ENCODE measurements at places on chromosomes 2 and 18.

DNA sequence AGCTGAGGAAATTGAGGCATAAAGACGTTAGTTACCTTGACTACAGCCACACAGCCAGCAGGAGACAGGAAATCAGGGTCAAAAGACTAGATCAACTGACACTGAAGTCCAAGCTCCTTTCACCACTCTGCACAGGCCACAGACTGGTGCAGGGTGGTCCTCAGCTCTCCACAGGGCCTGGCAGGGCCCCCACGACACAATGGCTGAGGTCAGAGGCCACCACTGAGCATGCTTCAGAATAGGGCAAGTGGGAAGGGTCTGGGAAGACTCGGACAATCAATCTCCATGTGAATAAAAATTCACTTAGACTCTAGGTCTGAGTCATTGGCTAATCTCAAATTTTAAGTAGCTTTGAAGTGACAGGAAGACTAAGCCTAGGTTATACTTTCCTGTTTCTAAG lies 201.7 kb downstream of the ALK start:
- no peaks in the 10 kb centered on the region for H3K27me3 ChIP-seq
- H3K27ac ChIP-seq = no peak overlapping the region
- H3K36me3 ChIP-seq = no peaks in the 10 kb centered on the region
- peaks cover 15% of the 10 kb centered on the region for H3K4me1 ChIP-seq

- no peak overlapping the region for H3K4me3 ChIP-seq
- H3K27ac ChIP-seq = no peak overlapping the region
- peak; percentile 3 for DNase-seq
- H3K27me3 ChIP-seq = no peaks in the 10 kb centered on the region
Observed at GRCh38 chr2:21972586-21972985, 848.8 kb downstream of the TDRD15 start.

- no peak overlapping the region for H3K27ac ChIP-seq
- H3K4me3 ChIP-seq = no peak overlapping the region
- H3K36me3 ChIP-seq = no peaks in the 10 kb centered on the region
- no peaks in the 10 kb centered on the region for H3K4me1 ChIP-seq
- no peak for DNase-seq
Observed at GRCh38 chr2:240227538-240228428, 87.3 kb upstream of the OTOS start.

DNA sequence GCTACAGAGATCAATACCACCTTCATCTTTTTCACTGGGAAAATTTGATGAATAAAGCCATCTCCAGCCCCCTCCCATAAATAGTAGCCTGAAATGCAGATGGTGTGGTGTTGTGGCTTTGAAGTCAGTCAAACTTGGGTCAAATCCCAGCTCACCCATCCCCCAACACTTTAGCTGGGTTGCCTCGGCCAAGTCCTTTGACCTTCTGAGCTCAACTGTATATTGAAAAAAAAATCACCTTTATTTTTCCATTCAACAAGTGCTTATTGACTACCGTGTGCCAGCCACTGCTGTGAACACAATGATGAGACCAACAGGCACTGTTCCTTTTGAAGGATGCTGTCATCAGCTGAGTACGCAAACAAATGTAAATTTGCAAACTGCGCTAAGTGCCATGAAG lies 35.1 kb upstream of the NTSR2 start:
- H3K4me1 ChIP-seq = no peaks in the 10 kb centered on the region
- H3K27ac ChIP-seq = no peak overlapping the region
- no peaks in the 10 kb centered on the region for H3K27me3 ChIP-seq

DNA sequence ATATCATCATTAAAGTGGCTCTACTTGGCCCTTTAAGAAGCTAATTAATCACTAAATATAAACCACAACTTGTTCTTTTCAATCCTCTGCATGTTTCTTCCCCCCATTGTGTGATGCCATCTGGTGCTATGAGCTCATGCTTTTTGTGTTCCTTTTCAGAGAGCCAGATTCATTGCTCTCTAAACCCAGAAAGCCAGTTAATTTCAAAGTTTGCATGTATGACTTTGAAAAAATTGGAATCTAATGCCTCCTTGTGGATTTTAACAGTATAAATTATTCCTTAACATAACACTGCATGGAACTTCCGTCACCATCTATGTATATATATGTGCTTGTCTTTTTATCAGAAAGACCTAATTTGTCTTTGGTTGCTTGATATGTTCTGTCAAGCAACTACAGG lies 31.1 kb downstream of the TMEM178A start:
- DNase-seq = no peak
- H3K27me3 ChIP-seq = no peaks in the 10 kb centered on the region
- H3K4me1 ChIP-seq = no peaks in the 10 kb centered on the region
- peaks cover 6% of the 10 kb centered on the region for H3K36me3 ChIP-seq
- H3K4me3 ChIP-seq = no peak overlapping the region
- no peak overlapping the region for H3K27ac ChIP-seq

- DNase-seq = no peak
- H3K27ac ChIP-seq = no peak overlapping the region
- H3K4me3 ChIP-seq = no peak overlapping the region
- no peaks in the 10 kb centered on the region for H3K4me1 ChIP-seq
Observed at GRCh38 chr2:38057651-38058410, 18.1 kb downstream of the CYP1B1 start.

- peaks cover 46% of the 10 kb centered on the region for H3K4me1 ChIP-seq
- H3K4me3 ChIP-seq = peak overlapping the region; percentile 92
- no peaks in the 10 kb centered on the region for H3K36me3 ChIP-seq
- no peak overlapping the region for H3K27ac ChIP-seq
Observed at GRCh38 chr18:5893956-5894610, 1.2 kb downstream of the TMEM200C start.

GRCh38 chr2:86150502-86150901 lies 44.5 kb downstream of the PTCD3 start:
- no peak overlapping the region for H3K27ac ChIP-seq
- H3K4me1 ChIP-seq = no peaks in the 10 kb centered on the region
- no peak overlapping the region for H3K4me3 ChIP-seq
- peaks cover 52% of the 10 kb centered on the region for H3K36me3 ChIP-seq
- no peaks in the 10 kb centered on the region for H3K27me3 ChIP-seq

- no peaks in the 10 kb centered on the region for H3K27me3 ChIP-seq
- no peak for DNase-seq
- peaks cover 10% of the 10 kb centered on the region for H3K4me1 ChIP-seq
- no peaks in the 10 kb centered on the region for H3K36me3 ChIP-seq
- no peak overlapping the region for H3K4me3 ChIP-seq
- no peak overlapping the region for H3K27ac ChIP-seq
Observed at GRCh38 chr2:207233731-207234130, 68.0 kb upstream of the KLF7 start.

DNA sequence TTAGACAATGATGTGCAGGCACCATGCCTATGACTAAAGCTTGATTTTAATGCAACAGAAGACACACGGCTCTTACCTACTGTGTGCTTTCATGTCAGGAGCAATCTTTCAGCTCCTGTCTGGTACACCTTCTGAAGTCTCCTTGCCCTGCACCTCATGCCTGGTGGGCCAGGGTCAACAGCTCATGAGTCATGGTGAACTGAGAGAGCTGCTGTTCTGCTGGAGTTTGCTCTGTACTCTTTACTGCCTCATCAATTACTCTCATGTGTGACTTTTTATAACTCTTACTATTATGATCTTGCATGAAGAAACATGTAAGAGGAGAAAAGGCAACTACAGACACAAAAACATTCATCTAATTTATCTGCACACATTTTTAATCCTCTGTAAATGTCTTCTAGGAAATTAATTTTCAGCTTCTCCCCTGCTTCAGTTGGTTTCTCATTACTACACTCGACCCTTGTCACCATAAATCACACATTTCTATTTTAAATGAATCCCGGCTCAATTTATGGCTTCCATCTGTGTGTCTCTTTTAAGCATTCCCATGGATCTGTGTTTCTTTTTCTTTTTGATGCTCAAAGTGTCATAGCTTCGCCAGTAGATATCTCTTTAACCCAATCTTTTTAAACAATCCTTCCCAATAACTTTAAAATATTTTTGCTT lies 9.7 kb downstream of the SERPINB7 start:
- H3K27ac ChIP-seq = no peak overlapping the region
- no peaks in the 10 kb centered on the region for H3K27me3 ChIP-seq
- DNase-seq = no peak
- no peak overlapping the region for H3K4me3 ChIP-seq

DNA sequence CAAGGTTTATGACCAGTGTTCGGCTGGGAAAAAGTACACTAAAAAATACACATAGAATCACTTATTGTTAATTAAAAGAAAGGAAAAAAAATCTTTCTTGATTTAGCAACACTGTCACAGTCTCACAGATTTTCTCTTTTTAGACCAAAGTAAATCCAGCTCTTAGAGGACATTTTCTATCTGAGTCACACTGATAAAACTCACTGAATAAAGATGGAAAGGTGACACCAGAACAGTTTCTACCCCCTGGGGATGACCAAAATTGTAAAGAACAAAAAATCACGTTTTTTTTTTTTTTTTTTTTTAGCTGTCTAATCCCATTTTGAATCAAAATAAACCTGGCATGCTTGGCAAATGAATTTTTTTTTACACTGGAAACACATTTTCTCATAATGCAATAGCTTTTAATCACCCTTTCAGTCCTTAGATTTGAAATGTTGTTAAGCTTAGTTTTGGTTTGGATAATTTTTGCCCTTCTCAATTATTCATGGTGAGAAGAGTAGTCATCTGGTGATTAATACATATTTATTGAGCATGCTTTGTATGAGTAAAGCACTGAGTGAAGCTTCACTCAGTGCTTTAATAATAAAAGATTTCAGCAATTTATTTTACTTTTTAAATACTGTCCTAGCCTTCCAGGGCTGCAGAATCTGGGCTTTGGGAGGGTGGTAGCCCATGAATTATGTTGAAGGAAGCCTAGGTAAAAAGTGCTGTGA lies 886.3 kb downstream of the SLC4A3 start:
- H3K27me3 ChIP-seq = no peaks in the 10 kb centered on the region
- DNase-seq = no peak
- H3K36me3 ChIP-seq = no peaks in the 10 kb centered on the region

DNA sequence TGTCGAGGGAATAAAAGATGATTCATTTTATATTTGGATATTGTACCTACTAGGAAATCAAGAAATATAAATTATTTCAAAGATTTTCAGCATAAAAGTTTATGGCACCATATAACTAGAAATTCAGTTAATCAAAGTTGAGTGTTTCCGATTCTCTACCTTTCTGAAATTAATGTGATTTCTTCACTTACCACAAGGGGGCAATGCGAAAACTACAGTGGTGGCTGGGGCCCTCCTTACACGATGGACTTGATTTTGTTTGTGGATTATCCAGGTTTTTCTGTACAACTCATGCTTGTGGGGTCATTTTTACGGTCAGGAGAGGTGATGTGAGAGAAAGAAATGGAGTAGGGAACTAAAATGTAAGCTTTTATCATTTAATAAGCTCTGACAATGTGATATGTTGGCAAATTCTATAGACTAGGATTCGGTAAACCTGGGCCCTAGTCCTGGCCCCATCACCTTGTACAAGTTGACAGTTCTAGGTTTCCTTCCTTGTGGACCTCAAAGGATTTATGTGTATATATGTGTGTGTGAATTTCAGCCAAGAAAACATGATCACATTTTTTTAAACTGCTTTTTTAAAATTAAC lies 47.6 kb downstream of the G6PC2 start:
- no peak overlapping the region for H3K4me3 ChIP-seq
- H3K27me3 ChIP-seq = no peaks in the 10 kb centered on the region
- no peak overlapping the region for H3K27ac ChIP-seq
- H3K36me3 ChIP-seq = no peaks in the 10 kb centered on the region
- no peaks in the 10 kb centered on the region for H3K4me1 ChIP-seq
- peak; percentile 63 for DNase-seq

GRCh38 chr2:106833256-106833655 lies 52.7 kb downstream of the ST6GAL2 start:
- no peaks in the 10 kb centered on the region for H3K27me3 ChIP-seq
- H3K4me3 ChIP-seq = no peak overlapping the region
- no peak overlapping the region for H3K27ac ChIP-seq

DNA sequence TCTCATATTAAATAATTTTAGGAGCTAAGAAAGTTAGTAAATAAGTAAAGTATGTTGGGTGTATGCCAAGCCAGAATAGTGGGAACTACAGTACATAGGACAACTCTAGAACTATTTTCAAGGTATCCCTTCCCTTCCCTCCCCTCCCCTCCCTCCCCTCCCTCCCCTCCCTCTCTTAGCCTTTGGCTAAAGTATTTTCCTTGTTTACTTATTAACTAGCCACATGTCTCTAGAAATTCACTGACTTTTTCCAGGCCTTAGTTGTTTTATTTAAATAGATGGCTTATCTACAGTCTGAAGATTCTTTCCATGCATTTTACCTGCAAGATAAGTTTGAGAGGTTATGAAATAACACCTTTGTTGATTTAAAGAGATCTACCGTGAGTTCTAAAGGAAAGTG lies 402.1 kb downstream of the PARD3B start:
- no peak for DNase-seq
- H3K4me1 ChIP-seq = no peaks in the 10 kb centered on the region
- no peaks in the 10 kb centered on the region for H3K27me3 ChIP-seq
- H3K36me3 ChIP-seq = no peaks in the 10 kb centered on the region
- H3K27ac ChIP-seq = no peak overlapping the region

DNA sequence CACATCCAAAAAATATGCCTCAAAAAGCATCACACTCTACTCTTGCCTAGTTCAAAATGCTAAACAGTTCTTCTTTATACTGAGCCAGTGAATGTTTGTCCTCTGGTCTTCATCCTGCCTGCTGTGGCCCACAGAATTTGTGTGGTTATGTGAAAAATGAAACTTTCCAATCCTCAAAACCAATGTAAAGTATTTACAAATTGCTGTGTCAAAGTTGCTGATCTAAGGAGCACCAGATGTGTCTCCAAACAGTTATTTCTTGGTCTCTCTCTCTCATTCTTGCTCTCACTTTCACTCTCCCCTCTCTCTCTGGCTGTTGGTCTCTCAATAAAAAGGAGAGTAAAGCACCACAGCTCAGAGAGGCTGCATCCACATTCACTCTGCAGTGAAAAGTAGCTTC lies 23.0 kb downstream of the EPHA4 start:
- H3K4me3 ChIP-seq = no peak overlapping the region
- no peak for DNase-seq
- H3K36me3 ChIP-seq = no peaks in the 10 kb centered on the region
- peaks cover 22% of the 10 kb centered on the region for H3K4me1 ChIP-seq
- H3K27ac ChIP-seq = no peak overlapping the region

DNA sequence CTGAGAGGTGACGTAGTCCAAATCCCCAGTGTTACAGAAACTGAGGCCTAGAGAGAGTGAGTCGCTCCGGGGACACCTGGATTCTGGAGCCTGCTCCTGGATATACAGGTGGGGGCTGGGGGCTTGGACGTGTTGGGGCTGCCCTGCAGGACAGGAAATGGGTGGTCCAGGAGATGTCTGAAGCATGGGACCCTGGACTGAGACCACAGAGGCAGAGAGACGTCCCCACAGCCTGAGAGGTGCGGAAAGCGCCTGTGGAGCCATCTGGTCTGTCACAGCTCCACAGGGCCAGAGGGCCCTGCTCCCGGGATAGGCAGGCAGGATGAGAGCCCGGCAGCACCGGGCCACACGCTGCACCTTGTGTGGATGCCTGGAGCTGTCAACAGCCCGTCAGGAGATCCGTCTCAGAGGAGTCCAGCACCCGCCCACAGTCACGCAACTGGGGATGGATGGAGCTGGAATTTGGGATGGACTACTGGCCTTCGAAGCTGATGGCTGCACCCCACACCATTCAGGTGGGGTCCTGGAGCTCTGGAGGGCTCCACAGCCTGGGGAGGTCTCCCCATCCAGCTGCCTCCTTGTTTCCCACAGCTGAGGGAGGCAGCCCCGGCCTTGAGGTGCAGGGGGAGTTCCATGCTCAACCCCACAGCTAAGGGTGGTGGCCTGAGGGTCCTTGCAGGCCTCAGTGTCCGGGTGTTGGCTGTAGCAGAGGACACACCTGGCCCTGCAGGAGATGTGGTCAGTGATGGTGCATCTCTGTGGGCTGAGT lies 303.0 kb downstream of the NDUFA10 start:
- no peak overlapping the region for H3K27ac ChIP-seq
- no peak for DNase-seq
- H3K4me3 ChIP-seq = no peak overlapping the region
- no peaks in the 10 kb centered on the region for H3K4me1 ChIP-seq
